Stimulated activated CD4-positive, alpha-beta T cell treated with anti-CD3 and anti-CD28 coated beads, TNF-alpha, amount 100 ng/mL, for 1 hour (primary cell): ENCODE measurements at places on chromosomes 1 and 21.

- DNase-seq, result peak; percentile 10
Measured at GRCh38 chr1:19311503-19311930, 427 bp downstream of the AKR7A2 start.

DNA sequence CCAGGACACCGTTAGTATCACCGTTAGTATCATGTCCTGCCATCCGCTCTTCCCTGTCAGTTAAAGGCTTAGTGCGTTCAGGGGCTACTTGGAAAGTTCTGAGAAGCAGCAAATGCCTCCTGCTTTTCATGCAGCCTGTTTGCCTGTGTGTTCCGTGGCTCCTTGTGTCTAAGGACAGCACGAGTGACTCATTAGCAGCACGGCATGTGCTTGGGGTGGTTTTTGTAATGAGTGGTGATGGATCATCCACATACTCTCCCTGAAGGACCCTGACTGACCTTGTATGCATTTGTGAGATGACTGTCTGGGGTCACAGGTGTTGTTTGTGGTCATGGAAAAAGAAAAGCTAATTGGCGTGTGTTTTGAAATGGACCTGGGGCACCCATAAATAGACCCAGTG, 221.9 kb downstream of the PBX1 start:
- DNase-seq, result no peak

- no peak for DNase-seq
Measured at GRCh38 chr1:207873055-207873890, 37.7 kb downstream of the CD34 start.

DNA sequence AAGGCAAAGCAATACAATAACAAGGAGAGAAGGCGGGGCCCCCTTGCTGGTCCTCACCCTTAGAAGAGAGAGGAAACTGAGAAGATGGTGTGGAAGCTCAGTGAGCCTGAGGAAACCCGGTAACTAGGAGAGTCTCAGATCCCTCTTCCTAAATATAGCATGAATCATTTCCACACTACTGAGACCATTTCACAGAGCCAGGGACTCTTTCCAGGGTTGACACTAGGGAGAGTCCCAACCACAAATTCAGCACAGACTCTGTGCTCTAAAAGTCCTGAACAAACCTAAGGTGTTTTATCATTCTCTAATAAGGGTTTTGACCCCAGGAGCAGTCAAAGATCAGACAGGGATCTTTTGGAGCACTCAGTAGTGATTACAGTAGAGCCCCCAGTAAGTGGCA, 647.7 kb downstream of the KCNT2 start:
- DNase-seq, result no peak

DNA sequence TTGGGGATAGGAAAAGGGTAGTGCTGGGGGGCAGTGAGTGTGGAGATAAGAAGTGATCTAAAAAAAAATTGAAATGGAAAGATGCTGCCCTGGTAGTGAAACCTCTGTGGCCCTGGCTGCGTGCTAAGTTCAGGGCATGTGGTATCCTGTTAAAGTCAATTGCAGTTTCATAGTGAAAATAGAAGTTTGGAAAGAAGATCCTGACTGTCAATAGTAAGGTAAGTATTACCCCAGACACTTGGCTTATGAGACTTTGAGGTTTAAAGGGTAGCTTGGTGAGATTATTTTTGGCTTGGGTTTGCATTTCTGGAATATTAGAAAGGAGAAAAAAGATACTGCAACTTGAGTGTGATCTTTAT, 6.8 kb downstream of the ARID1A start:
- DNase-seq, result no peak

DNA sequence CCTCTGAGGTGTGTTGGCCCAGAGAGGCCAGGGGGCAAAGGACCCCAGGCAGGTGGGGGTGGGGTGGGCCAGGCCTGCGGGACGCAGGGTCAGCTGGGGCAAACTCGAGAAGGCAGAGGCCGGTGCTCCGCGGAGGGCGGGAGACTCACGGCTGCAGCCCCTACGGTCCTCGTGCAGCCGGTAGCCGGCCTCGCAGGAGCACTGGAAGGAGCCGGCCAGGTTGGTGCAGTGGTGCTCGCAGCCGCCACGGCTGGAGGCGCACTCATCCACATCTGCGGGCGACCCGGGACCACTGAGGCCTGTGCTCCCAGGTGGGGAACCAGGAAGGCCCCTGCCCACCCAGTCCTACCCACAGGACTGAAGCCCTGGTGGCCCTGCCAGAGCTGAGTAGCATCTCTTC, 55.3 kb downstream of the ARHGEF16 start:
- no peak for DNase-seq

- DNase-seq, result no peak
Measured at GRCh38 chr21:25370311-25370744, 237.0 kb downstream of the MRPL39 start.

DNA sequence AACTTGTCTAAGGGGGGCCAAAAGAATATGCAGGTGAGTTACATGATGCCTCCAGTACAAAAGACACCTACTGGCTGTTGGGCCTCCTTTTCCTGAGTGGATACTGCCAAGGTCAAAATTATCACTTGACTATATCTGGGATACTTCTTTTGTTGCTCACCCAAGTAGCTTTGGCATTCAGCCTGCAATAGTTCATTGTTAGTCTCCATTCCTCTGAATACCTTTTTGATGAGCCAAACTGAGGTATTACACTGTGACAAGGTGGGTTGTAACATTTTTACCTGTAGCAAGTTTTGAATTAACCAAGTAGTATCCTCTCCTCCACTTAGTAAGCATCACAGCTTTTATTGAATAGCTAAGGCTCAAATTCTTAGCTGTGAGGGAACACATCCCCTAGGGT, 408.0 kb downstream of the LRRIQ3 start:
- DNase-seq, result no peak

- no peak for DNase-seq
Measured at GRCh38 chr21:32981096-32981495, 44.6 kb upstream of the OLIG2 start.

- DNase-seq, result no peak
Measured at GRCh38 chr1:24929398-24930259, 447 bp downstream of the RUNX3 start.

DNA sequence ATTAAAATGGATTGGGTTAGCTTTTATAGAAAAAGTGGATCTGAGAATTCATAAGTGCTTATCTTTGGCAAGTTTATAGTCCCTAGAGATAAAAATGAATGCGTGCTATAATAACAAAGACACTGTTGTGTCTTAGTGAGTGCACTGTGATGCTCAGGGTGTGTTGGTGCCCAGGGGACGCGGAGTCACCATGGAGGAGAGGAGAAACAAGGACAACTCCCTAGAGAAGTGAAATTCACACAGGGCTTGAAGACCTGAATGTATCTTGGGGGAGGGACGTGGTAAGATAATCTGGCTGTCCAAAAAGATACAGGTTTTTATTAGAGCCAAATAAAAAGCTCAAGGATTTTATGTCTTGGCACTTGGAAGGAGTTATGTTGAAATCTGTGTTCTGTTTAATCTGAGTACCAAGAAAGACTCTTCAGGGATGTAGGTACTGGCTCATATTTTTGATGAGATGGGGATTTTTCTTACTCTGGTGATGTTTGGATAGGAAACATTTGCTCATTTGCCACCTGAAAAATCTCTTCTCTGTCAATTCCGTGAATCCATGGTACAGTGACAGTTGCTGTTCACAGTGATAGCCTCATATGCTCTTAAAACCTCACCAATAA, 9.6 kb downstream of the SMYD2 start:
- DNase-seq, result no peak

DNA sequence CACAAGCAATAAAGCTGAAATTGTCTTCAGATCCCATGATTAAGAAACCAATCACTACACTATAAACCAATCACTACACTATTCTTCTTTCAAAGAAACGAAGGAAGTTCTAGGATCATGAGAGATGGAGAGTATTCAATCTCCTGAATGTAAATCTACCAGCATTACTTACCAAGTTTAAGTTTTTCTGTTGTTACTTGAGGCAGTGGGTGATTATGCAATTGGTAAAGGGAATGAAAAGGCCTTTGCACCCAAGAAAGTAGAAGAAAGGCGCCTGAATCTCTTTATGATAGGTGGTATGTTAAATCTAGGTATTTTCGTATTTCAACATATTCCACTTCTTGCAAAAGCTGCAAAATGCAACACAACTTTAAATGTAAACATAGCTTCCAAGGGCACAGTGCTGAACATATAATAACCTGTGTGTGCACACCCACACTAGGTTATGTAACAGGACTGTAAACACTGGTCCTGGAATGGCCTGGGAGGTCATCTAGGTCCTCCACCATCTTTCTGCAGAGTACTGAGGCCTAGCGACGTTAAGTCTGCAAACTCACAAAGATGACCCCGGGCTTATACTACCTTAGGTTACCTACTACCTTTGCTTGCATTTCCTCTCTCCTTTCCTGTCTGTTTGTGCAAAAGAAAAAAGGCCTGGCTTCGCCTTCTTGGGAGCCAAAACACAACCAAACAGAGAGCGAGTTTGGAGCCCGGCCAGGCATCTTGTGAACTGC, 1.1 kb upstream of the UAP1 start:
- no peak for DNase-seq

DNA sequence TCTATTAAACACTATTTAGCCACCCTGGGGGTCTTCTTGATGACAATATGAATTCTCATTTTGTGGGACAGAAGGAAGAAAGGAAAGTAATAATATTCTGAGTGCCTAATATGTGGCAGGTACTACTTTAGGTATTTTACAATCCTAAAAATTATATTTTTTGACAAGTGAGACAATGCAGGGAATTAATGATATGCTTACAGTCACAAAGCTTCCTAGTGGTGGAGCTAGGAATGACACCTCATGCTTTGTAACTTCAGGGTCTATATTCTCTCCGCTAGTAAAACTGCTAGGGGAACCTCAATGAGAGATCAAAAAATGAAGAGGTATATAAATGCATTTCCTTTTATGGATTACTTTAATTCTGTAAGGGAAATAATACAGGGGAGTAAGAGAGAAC, 44.3 kb downstream of the TPR start:
- no peak for DNase-seq

DNA sequence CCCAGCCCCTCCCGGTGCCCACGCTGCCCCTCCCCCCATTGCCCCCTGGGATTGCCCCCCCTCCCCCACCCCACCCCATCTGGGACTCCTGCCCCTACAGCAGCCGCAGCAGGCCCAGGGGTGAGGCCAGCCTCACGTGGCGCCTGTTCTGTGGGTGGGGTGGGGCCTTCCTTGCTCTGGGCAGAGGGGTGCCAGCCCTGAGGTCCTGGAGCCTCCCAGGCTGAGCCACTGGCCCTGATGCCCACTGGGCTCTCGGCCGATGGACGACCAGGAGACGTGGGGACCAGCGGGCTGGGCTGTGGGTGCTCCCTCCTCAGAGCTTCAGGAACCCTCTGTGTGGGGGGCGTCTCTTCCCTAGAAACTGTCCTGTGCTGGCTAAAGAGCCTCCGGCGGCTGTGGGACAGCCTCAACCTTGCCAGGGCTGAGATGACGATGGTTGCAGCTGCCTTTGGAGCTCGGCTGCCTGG, 5.8 kb upstream of the C1orf159 start:
- DNase-seq, result no peak

- no peak for DNase-seq
Measured at GRCh38 chr1:218985424-218985984, 188.2 kb upstream of the LYPLAL1 start.

DNA sequence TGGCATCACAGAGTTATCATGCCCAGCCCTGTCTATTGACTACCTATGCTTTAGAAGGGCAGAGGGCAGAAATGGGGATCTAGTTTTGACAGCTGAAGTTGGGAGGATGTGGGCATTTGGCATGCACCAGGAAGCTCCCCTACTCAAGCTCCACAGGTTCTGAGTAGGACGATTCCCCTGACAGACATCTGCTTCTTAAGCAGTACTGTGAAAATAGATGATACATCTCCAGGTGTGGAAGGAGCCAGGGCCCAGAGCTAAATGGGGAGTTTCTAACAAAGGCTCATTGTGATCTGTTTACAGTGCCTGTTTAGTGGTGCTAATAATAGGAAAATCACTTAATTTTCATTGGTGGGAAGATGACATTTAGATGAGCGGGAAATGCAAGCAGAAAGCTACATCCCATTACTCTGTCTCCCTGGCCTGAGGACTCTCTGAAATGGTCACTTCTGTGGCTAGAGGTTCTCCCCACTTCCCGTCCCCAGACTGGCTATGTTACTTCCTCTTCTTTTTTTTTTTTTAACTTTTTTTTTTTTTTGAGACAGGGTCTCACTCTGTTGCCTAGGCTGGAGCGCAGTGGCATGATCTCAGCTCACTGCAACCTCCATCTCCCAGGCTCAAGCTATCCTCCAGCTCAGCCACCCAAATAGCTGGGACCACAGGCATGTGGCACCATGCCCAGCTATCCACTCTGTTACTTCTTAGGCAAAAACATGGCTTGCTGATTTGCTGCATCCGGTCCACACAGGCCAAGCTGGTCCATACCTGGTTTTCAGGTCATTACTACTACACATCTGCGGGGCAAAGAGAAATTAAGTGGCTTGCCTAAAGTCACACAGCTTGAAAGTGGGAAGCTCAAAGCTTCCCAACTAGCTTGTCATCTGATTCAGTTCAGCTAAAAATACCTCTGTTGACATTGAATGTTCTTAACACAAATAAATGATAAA, 23.2 kb upstream of the CNIH3 start:
- no peak for DNase-seq

DNA sequence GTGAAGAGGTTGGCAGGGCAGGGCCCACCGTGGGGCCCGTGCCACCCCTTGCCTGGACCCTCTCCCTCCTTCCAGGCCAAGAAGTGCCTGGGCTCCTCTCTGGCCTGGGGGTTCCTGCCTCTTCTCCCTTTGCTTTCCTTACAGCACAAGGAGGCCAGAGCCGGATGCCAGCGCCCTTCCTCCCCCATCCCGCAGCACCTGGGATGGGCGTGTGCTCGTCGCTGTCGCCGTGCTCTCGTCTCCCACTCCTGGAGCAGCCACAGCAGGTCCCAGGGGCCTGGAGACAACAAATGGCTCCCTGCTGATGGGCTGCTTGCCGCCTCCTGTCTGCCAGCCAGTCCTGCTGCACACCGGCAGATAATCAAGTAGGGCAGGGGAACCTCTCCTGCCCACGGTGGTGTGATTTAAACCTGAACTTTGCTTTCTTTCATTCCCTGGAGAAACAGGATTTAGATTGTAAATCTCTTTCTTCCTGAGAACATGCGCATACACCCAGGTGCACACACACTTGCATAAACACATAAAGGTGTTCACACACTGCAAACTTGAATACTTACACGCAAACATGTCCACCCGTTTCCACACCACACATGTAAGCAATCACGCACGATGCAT, 50.8 kb upstream of the POU3F1 start:
- DNase-seq, result no peak

DNA sequence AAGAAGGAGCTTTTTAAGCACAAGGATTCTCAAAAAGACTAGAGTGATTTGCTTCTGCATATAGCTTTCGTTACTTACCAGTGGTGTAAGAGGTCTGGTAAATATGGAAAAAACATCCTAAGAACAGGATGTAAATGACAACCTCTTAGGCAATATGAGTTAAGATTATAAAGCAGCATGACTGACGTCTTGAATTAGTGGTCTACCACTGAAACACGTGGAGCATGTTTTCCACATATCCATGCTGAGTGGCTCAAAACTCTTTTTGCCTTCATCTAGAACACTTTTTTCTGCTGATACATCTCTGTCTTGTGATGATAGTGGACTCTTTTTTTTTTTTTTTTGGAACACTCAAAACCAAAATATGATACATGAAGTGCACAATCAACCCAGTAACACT, 44.6 kb downstream of the RCAN1 start:
- DNase-seq, result no peak
